Activated T-helper 2 cell treated with anti-CD3 and anti-CD28 coated beads, Interferon-gamma antibody, Interleukin-2, Interleukin-4, amounts not matched to agents 10 μg/mL and 5 μg/mL and 100 μg/mL, durations not matched to agents 14 hours and 24 hours and 36 hours (primary cell): ENCODE measurements at places on chromosomes 3 and 15.

DNA sequence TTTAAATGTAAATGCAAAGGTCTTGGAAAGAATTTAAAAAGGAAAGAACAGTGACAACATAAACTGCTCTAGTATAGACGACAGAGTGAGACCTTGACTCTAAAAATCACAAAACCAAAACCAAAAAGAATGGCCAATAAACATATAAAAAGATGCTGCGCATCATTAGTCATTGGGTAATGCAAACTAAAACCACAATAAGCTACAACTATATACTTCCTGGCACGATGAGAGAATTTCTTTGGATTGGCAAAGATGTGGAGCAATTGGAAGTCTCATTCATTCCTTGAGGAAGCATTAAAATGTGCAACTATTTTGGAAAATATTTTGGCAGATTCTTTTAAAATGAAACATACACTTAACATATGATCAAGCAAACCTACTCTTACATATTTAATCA is 98.7 kb upstream of the ZPLD1 start:
- no peak for DNase-seq

DNA sequence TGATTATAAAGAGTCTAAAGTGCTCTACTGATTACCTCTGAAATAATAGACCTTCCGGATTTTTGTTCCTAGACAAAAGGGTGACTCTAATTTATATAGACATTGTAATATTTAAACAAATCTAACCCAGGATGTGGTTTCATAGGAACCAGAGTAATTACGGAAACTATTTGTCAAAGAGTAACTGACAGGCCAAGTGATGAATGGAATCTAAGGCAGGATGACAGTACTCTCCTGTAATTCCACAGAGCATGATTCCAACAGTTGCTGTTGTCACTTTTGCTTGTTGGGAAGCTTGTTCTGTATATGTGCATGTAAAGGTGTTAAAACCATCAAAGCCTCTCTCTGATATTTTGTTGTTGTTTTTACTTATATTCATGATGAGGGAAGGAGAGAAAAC is 1141.0 kb downstream of the IGSF11 start:
- no peak for DNase-seq

- no peak for DNase-seq
Observed at GRCh38 chr3:54131026-54131605, 8.8 kb downstream of the CACNA2D3 start.

- no peak for DNase-seq
Observed at GRCh38 chr3:129424185-129424841, 4.1 kb downstream of the EFCAB12 start.

DNA sequence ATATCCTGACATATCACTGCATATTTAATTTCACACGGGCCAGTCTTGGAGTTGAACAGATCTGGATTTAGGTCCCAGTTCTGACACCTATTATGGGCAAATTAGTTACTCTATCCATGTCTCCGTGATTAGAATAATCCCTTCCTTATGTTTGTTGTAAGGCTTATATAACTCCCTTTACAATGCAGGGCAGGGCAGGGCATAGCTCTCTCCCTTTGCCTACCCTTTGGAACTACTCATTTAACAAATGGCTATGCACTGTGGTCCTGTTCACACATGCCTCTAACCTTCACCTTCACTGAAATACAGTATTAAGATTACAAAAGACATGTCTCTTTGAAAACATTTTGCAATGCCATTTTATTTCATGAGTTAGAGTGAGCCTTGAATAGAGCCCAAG is 24.8 kb upstream of the ATP13A5 start:
- DNase-seq, result no peak

- no peak for DNase-seq
Observed at GRCh38 chr3:58101499-58102389, 93.5 kb downstream of the FLNB start.

DNA sequence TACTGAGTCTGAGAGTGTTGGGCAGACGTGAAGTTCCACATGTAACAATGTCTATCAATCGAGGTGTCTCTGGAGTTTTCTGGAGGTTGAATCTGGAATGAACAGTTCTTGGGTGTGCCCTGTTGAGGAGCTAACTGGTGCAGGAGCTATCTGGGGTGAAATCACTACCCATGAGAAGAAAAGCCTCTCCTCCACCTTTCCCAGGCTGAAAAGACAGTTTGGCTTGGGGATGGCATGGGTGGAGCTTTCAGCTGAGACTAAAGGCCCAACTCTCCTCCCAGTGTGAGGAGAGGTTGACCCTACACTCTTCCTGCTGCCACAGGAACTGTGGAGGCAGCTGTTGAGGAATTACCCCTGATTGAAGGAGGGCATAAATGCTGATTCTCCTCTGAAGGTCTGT is 54.4 kb upstream of the LRRFIP2 start:
- DNase-seq, result no peak

DNA sequence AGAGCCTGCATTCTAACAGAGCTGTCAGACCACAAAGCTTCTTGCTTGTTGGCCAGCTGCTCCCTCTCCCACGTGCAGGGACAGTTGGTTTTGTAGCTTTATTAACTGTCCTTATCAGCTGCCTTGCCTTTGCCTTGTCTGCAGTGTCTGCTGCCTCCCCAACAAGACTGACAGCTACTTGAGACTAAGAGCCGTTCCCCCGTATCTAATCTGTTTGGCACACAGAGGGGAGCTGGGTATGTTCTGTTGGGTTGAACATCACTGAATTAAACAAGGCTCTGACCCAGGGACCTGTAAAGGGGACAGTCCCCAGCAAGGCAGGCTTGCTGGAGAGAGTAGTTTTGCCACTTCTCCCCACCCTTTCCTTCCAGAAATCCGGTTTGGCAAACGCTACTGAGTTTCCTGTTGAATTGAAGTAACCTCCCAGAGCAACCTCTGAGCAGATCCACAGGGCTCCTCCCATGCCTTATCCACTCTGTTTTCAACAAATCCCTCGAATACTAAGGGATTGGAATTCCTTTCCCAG is 116.1 kb downstream of the ANP32A start:
- DNase-seq, result no peak

GRCh38 chr3:194364652-194365434 is 4.7 kb downstream of the LRRC15 start:
- DNase-seq, result no peak

DNA sequence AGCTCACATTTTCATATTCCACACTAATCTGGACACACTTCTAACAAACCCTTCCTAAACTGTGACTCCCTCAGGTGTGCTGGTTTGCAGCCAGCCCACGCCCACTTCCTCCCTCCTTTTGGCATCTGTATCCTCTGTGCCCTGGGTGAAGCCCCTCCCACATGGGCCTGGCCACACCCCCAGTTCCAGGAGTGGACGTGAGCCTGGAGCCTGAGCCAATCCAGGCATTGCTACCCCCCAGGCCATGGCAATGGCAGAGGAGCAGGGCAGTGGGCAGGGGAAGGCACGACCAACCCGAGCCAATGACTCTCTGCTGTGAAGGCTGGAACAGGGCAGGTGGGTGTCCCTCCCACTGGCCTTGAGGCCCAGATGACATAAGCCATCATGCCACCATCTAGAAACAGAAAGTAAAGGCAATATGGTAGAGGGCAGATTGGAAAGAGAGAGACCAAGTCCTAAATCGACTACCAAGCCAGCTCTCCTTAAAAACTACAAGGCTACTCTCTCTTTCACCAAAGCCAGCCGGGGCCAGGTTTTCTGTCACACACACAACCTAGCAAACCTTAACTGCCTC is 18.6 kb downstream of the FAM174B start:
- DNase-seq, result no peak
